Ovary (tissue), 10 donors: ENCODE measurements at places on chromosomes 11 and 22. TPM values are rescaled to one million over a fixed set of nuclear protein-coding genes. Genes with fewer than 3 reads are reported as not detected.

DNA sequence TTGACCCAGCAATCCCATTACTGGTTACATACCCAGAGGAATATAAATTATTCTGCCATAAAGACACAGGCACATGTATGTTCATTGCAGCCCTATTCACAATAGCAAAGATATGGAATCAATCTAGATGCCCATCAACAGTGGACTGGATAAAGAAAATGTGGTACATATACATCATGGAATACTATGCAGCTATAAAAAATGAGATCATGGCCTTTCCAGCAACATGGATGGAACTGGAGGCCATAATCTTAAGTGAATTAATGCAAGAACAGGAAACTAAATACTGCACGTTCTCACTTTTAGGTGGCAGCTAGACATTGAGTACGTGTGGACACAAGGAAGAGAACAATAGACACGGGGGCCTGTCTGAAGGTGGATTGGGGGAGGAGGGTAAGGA, 15.1 kb upstream of the WNT11 start:
- no peak for DNase-seq

GRCh38 chr22:19621373-19622060, 92.8 kb upstream of the SEPTIN5 start:
- DNase-seq: no peak

- peak; percentile 31 for DNase-seq
Observed at GRCh38 chr22:43060183-43060582, 29.0 kb downstream of the TTLL1 start.

GRCh38 chr11:28615542-28615941, 507.4 kb downstream of the METTL15 start:
- no peak for DNase-seq

DNA sequence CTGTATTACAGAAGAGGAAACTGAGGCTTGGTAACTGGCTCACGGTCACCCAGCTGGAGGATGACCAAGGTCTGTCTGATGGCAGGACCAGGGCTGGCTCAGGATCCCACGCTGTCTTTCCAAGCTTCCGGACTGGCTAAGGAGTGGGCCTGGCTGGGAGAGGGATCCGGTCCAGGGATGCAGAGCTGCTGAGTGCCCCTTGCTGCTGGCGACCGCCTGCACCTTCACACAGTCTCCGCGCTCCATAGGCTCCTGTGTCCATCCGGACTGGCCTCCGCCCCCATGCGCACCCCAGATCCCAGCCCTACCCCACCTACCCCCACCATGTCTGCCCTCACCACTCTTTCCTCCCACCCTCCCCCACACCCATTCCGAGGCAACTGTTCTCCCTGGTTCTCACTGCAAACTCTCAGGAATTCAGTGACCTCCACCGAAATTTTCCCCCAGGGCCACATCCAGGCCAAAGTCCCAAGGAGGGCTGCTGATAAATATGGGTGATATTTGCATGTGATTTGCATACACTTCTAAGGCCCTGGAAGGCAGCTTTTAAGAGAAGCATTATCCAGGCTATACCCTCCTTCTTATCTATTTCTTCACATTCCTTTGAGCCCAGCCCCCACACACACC, 48.5 kb upstream of the SLC35C1 start:
- no peak for DNase-seq

DNA sequence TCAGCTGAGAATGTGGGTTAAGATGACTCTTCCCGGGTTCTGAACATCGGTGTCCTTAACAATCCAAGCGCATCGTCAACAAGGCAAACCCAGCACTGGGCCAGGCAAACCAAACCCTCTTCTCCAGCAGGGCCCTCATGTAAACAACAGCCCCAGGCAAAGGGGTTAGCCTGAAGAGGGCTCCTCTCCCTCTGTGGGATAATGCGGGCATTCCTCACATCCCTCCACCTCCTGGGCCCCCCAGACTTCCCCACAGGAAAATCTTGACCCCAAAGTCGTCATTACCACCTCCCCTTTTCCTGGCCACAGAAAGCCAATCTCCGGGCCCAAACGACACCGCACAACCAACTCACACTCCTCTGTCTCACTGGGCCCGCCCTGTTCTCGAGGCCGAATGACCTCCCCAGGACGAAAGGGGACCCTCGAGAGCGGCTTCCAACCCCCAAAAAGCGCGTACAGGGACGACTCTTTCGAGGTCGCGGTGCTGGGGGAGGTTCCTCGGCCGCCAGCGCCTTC, 566 bp downstream of the DDB1 start:
- no peak for DNase-seq

DNA sequence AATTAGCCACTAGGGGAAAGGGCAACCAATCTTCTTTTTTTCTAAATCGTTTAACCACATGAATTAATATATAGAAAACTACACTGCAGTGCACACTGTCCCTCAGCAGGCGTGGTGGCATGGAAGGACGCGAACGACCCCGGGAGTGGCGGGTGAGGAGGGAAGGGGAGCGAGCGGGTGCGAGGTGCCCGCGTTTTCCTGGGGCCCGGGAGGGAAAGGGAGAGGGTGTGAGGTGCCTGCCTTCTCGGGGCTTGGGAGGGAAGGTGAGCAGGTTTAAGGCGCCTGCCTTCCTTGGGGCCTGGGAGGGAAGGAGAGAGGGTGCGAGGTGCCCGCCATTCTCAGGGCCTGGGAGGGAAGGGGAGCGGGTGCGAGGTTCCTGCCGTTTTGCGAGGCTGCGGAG, 765 bp downstream of the GAB4 start:
- no peak for DNase-seq

DNA sequence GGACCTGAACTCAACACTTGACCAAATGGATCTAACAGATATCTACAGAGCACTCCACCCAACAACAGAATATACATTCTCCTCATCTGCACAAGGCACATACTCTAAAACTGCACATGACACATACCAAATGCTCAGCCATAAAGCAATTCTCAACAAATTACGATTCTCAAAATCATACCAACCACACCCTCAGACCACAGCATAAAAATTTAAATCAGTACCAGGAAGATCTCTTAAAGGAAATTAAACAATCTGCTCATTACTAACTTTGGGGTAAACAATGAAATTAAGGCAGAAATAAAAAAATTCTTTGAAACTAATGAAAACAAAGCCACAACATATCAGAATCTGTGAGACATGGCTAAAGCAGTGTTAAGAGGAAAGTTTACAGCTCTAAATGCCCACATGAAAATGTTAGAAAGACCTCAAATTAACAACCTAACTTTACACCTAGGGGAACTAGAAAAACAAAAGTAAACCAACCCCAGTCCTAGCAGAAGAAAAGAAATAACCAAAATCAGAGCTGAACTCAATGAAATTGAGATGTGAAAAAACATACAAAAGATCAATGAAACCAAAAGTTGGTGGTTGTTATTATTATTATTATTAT, 37.2 kb downstream of the TMEM123 start:
- no peak for DNase-seq

DNA sequence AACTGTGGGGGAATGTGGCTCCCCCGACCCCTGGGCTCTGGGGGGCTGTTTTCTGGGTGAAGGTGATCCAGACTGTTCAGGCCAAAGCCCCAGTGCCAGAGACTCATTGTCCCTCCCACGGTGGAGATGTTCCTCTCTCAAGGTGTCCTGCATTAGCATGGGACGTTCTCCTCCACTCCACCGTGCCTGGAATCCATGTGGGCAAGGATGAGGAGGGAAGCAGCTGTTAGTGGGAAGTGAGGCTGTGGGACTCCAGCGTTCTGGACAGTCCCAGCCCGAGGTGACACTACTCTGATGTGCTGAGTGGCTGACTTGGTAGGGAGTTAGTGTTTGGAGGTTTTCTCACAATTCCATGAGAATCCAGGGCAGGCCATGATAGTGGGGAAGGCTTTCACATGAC, 31.4 kb upstream of the CLDN5 start:
- DNase-seq: no peak

DNA sequence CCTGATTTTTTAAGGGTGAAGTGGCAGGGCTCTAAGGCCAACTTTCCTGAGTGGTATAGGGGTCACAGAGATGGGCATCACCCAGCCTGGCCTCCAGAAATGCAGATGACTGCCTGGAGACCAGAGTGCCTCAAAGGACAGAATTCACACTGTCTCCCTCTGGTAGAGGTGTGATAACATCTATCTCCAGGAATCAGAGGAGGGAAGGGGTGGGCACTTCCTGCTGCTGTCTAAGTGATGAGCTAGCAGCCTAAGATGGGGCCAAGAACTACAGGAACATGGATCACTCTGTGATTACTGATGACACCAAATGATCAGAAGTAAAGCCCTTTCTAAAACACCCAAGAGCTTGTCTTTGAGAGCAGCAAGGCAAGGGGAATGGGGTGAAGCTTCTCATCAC, 61.9 kb downstream of the C11orf58 start:
- no peak for DNase-seq

DNA sequence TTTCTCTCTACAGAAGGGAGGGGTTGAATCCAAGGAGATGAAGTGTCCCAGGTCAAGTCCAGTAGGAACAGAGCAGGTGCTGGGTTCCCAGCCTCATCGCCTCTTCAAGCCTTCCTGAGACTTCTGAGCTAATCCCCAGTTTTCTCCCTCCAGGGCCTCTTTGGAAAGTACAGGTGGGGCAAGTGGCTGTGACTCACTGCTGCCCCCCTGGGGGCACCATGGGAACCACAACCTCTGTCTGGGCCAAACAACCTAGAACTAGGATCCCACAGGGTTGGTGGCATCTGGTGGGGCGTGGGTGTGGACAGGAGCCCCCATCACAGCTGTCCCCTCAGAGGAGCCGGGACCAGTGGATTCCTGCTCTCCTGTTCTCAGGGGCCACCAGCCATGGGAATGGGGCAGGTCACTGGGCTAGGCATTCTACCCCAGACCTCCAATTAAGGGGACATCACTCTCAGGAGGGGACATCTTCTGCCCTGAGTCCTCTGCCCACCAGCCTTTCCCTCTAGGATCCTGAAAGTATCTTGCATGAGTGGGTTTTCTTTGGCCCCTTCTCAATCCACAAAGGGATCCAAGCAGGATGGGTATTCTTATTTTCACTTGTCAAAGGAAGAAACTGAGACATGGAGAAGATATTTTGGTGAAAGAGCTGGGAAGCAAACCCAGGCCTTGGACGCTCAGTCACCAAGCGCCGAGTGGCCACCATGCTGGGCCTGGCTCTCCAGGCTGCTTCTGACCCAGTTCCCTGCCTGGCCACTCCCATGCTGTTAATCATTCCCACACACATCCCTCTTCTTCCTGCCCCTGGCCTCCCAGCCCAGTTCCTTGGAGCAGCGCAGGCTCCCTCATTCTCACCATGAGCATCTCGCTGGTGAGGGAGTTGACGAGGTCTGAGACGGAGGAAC, 23.8 kb downstream of the LRRC10B start:
- DNase-seq: no peak

DNA sequence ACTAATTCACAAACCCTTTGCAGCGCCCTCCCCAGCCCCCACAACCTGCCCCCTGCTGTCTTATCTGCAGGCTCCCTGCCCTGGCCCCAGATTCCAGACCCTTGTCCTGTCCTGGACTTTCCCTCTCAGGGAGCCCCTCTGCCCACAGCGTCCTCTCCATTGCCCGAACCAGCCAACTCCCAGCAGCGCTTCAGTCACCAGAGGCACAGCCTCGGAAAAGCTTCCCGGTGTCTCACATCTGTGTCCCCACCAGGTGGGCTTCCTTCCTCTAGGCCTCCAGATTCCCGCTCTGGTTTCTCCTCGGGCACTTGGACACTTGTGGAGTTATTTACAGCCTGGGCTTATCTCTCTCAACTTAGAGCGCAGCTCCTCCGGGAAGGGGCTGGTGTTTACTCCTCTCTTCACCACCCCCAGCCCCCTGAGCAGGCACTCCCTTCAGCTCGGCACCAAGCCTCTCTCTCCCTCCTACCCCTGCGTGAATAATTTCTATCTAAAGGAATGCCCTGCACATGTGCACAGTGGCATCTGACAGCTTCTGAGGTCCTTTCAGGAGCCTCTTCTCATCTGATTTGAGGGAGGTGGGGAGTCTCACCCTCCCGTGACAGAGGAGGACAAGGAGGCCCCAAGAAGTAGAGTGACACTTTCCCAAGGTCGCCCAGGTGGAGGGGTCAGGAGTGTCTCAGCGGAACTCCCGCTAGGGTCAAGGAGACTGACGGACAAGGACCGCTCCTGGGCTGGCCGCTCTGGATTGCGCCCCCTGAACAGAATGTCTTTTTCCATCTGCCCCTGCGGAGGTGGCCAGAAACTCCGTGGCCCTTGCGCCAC, 838 bp downstream of the WNT11 start:
- no peak for DNase-seq

- DNase-seq: peak; percentile 80
Observed at GRCh38 chr11:47004595-47005033, 68.1 kb downstream of the CSTPP1 start.

DNA sequence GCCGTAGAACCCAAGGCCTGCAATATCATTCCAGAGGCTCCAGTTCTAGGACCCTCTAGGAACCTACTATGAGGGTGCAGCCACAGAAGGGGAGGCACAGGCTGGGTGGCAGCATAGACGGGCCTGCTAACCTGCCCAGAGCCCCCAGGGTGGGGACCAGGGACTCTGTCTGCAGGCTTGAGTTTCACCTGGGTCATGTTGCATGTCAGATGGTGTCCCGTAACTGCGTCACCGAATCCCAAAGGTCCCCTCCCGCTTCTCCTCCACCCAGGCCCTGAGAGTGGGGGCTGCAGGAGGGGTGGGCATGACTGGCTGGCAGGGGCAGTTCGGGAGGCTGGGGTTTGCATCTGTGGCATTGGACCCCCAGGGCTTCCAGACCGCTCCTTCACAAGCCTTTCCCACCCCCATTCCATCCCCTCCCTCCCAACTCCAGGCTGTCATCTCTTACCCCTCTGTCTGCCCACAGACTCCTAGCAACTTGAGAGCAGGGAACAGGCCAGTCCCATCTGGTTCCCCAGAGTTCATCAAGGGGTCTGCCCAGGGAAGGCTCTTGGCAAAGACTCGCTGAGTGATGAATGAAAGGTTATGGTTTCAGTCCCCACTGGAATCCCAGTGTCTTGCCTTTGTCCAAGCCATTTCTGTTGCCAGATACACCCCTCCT, 16.3 kb downstream of the MYO7A start:
- DNase-seq: no peak

- DNase-seq: no peak
Observed at GRCh38 chr22:47064016-47064415, 301.6 kb downstream of the TBC1D22A start.

GRCh38 chr11:75275581-75275980, 35.0 kb downstream of the TPBGL start:
- DNase-seq: no peak

- DNase-seq: peak; percentile 49
Observed at GRCh38 chr11:117535850-117536411, 208.3 kb downstream of the CEP164 start.

- no peak for DNase-seq
Observed at GRCh38 chr22:27223317-27224177, 566.2 kb downstream of the MIAT start.

Gene OR8D4
- 0.08 TPM for total RNA-seq

Gene ZFTA
- 55.3 TPM for total RNA-seq

Gene ARHGEF17
- total RNA-seq: 29.8 TPM

Gene OR56A5
- not detected for total RNA-seq
